Stimulated activated CD4-positive, alpha-beta T cell treated with anti-CD3 and anti-CD28 coated beads, Interleukin-1b, Interleukin-23, amount 100 ng/mL, for 1 hour (primary cell): ENCODE measurements at places on chromosomes 2 and 18.
A peak's percentile ranks its signal among the peaks of the same experiment; 100 is the strongest.

- no peak for DNase-seq
These were observed 92.0 kb downstream of the ASAP2 start for GRCh38 chr2:9298583-9298982.

GRCh38 chr2:65177751-65178442 lies 48.0 kb upstream of the RAB1A start:
- DNase-seq = no peak

DNA sequence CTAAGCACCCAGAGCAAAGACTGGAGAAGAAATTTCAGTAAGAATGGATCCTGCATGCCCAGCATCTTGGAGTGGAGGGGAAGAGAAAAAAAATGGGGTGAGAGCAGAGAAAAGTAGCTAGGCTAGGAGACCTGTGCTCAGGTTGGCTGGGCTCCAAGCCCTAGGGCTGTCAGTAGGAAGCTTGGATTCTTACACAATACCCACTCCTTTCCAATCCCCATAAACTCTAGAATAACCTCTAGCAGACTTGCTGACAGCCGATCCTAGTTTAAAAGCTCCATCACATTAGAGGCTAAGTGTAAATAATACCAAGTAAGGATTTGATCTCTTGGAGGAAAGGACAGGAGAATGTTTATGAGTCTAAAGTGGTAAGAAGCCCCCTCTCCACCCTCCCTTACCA lies 46.2 kb upstream of the NABP1 start:
- DNase-seq = no peak

- DNase-seq = peak; percentile 66
These were observed 19.3 kb downstream of the GPR55 start for GRCh38 chr2:230905448-230906421.

GRCh38 chr2:211957799-211958198 lies 580.8 kb downstream of the ERBB4 start:
- DNase-seq = no peak

GRCh38 chr2:214377286-214377624 lies 33.6 kb upstream of the VWC2L start:
- no peak for DNase-seq
